Retina (tissue), 1 donor: ENCODE measurements at places on chromosomes 2 and 18.

DNA sequence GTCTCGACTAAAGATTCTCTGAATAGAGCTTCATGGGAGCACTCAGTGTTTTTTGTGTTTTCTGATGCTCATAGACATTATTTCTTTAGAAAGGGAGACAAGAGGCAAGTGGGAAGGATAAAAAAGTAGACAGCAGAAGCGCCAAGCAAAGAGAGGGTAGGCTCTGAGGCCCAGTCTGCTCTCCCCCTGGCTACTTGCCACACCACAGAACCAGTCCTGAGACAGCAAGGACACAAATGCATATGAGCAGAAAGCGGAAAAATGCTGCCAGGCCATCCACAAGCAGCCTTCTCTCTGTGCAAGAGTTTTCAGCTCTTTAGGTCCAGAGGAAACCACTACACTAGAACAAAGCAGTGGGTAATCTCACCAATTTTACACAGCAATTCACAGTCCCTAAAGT lies 285.4 kb downstream of the ZNF521 start:
- no peak for DNase-seq

DNA sequence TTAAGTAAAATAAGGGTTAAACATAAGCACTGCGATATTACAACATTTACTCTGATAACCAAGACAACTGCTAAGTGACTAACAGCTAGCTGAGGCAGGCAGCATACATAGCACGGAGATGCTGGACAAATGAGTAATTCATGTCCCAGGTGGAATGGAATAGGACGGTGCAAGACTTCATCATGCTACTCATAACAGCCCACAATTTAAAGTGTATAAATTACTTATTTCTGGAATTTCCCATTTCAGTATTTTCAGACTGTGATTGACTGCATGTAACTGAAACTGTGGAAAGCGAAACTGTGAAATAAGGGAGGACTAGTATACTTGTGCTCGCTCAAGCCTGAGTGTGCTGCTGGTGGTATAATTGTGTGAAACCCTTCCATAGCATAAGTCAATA lies 12.9 kb downstream of the IER3IP1 start:
- no peak for DNase-seq

GRCh38 chr18:13440277-13441248 lies 222.0 kb downstream of the LDLRAD4 start:
- no peak for DNase-seq

DNA sequence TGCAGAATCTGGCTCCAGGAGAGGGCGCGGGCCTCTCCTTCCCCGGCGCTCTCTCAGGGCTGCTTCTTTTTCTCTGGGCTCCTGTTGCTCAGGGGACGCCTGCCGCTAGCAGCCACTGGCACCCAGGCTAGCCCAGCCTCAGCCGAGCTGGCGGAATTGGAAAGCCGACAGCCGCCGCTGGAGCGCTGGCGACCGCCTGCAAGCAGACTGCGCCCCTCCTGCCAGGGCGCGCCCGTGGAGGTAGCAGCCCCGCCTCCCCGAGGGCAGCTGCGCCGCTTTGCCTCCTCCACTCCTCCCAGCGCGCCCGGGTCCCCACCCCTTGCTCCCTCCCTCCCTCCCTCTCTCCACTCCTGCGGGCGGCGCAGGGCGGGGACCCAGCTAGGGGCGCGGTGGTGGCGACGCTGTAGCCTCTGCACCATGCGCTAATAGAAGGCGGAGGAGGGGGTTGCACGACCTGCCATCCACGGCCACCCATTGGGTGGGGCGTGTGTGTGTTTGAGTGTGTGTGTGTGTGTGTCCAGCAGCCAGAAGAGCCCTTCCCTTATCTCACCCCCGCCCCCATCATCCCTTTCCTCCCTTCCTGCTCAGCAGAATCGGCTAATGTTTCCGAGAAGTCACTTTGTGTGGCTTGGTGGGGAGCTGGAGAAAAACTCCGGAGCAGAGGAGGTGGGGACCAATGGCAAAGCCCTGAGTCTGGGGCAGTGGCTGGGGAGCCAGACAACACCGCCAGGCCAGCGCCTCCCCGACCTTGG lies at the start of gene SCN9A:
SCN9A (minus strand) TSS at position 209 of the 752 bp plus-strand sequence. CDS start 64,188 bp downstream, outside the sequence.
- peak; percentile 92 for DNase-seq

- no peak for DNase-seq
These were observed 3.3 kb downstream of the L3MBTL4 start for GRCh38 chr18:6411382-6411781.

DNA sequence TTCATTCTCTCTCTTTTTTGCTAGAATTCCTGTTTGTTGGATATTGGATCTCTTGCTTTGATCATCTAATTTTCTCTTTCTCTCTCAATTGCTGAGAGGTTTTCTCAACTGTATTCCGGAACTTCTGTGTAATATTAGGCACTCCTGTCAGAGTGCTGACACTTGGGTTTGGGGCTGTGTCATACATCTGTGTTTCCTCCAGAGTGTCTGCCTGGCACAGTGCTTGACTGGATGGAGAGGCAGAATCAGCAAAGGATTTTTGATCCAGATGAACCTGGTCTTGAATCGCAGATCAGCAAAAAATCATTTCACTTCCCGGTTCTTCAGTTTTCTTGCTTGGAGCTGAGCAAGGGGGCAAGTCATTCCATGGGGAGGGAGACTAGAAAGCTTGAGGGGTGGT lies 87.7 kb upstream of the CXCR4 start:
- no peak for DNase-seq

- no peak for DNase-seq
These were observed 12.2 kb downstream of the ARPC2 start for GRCh38 chr2:218229239-218229638.

GRCh38 chr2:172427256-172427989 lies at the start of gene ITGA6:
Gene ITGA6 (plus strand): TSS chr2:172427586.
- DNase-seq = peak; percentile 85

DNA sequence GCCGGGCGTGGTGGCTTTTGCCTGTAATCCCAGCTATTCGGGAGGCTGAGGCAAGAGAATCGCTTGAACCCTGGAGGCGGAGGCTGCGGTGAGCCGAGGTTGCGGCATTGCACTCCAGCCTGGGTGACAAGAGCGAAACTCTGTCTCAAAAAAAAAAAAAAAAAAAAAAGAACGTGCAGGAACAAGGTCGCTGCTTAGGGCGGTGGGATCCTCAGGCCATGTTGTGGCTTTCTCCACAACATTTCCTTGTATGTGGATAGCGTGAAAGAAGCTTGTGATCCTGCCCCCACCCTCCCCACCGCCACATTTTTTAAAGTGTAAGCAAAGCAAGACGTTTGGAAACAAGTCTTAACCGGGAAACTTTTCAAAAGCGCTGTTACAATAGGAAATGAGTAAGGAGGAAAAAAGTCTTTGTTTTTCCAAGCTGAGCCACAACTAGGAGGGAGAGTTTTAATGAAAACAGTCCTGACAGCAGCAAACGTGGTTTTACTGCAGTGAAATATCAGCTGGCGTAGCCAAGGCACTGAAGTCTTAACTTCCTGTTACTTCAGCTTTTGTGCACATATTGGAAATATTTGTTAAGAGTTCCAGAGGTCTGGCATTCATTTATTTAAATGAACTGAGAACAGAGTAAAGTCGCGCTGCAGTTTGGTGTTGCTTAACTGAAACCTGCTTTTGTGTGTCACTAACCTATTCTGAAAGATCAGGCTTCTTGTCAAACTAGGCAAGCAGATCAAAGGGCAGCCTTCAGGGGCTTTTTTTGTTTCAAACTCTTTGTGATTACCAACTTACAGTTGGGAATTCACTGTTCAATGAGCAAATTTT lies 3.8 kb downstream of the TGIF1 start:
- DNase-seq = peak; percentile 50
